ENCODE measurements at places on chromosomes 7 and 10. TPM values are rescaled to one million over a fixed set of nuclear protein-coding genes. Genes with fewer than 3 reads are reported as not detected.
A peak's percentile ranks its signal among the peaks of the same experiment; 100 is the strongest.

Gene TFPI2
- 40.5 TPM for total RNA-seq

DNA sequence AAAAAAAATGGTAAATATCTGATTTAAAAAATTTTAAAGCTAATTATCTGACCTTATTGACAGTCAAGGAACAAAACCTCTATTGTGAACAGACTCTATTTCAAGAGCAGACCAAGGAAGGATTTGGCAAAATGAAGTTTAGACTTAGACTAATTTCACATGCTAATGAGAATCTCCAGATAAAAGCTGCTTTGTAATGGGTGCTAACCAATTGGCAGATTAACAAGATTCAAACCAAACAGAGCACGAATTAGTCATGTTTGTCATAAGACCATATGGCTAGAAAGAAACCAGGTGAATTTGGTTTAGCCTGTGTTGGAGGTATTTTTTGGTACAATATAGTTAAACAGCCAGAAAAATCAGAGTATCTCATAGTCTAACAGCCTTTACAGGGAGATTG lies 429.1 kb upstream of the NFE2L3 start:
- DNase-seq, result no peak

- DNase-seq, result no peak
These were observed 435.9 kb upstream of the PHF14 start for GRCh38 chr7:10537764-10538163.

Gene RTKN2
- 5.2 TPM for total RNA-seq

Gene TMEM184A
- 1.5 TPM for total RNA-seq

Gene LIPK
- not detected for total RNA-seq

Gene MNX1
- total RNA-seq, result not detected

DNA sequence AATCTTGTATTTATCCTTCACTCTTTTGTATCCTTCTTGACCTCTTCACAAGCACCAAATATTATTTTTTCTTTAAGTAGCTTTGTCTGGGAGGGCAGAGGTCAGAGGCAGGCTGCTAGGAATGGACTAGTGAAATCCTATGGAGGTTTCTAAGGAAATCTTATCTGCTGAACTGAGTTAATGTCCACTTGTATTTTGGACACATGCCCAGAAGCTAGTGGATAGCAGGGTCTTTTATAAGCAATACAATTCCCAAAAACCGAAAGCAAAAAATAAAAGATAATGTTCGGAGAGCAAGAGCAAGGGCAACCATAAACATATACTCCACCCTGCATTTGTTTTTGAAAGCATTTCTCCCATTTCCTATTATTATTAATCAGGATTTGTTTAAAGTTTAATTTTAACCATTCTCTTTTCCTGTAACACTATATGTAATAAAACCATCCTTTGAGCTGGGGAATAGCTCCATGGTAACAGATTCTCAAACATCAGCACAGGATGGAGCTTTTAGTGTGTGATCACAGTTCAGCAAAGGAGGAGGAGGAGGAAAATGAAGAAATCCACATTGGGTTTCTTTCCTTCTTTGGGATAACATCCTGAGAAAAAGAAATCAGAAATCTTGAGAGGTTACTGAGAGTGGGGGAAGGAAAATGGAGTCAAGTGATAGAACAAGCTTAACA lies 328.2 kb upstream of the LRRN3 start:
- no peak for DNase-seq

DNA sequence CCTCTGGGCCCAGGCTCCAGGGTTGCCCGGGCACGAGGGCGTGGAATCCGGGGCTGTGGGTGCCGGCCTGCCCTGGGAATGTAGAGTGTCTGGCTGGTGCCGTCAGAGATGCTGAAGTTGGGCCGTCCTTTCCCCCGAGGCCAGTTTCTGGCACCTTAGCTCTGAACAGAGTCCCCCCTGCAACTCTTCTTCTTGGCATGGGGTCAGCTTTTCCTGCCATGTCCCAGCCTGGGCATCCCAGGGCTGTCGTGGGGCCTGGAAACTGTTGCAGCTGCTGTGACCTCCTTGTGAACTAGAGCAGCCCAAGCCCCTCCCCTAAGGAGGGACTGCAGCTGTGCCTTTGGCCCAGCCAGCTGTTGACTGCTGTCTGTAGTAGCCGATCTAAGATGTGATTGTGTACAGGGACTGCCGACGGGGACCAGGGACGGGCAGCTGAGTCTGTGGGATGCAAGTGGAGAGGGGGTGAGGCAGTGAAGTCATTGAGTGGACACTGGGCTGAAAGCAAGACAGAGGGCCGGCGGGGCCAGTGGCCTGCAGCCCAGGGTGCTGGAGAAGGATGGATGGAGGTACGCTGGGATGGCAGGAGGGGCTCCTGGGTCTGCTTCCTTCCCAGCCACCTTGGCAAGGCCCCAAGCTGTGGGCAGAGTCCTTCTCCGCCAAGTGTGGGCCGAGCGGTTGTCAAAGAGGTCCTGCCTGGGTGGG lies 35.8 kb downstream of the GBX1 start:
- DNase-seq, result no peak

- no peak for DNase-seq
These were observed 955.5 kb upstream of the AUTS2 start for GRCh38 chr7:68642727-68643126.

DNA sequence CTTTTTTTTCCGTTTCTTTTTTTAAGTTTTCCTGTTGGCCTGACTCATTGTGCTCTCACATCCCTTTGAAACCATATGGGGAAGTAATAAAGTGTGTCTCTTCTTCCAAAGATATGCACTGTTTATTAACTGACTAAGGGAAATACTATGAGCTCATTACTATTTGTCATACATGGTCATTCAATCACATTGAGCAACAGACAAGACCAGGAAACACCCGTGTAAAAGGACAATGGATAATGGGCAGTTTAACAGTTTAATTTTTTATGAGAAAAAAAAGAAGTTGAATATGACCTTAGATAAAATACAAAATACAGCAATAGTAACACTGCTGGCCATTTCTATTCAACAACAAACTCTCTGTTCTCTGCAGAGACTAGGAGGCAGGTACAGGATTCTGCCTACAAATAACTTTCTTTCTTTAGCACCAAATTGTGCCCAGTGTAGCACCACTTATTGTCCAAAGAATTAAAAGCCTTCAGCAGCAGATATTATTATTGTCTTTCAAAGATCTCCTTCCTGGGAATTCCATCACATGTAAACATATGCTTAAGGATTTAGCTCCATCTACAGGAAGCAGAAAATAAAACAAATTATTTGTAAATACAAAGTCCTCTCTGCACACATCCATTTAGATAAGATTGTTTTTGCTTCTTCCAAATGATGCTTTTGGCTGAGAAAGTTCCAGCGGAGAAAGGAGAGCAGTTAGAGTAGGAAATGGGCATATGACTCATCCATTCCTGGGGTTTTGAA lies 55.0 kb upstream of the AKR1E2 start:
- peak; percentile 97 for DNase-seq

DNA sequence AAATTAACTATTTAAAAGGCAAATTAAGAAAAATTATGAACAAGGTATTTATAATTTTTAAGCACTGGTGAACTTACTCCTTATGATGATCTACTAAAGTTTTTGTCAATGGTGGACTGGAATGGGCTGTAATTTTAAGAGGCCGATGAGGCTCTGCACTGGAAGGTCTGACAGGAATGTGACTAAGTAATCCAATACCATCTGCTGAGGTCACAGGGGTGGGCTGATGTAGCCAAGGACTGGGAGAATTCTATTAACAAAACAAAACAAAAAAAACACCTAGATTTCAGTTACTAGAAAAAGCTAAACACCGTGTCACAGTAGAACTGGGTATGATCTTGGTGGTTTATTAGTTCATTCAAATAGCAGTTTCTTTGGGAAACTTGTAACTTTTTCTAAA lies 75.9 kb downstream of the NRBF2 start:
- peak; percentile 13 for DNase-seq

Gene BLOC1S2
- 50.2 TPM for total RNA-seq

- DNase-seq, result no peak
These were observed 186.4 kb downstream of the POLR1F start for GRCh38 chr7:19522486-19522885.

- DNase-seq, result no peak
These were observed 618.6 kb downstream of the ZWINT start for GRCh38 chr10:55742487-55742886.

DNA sequence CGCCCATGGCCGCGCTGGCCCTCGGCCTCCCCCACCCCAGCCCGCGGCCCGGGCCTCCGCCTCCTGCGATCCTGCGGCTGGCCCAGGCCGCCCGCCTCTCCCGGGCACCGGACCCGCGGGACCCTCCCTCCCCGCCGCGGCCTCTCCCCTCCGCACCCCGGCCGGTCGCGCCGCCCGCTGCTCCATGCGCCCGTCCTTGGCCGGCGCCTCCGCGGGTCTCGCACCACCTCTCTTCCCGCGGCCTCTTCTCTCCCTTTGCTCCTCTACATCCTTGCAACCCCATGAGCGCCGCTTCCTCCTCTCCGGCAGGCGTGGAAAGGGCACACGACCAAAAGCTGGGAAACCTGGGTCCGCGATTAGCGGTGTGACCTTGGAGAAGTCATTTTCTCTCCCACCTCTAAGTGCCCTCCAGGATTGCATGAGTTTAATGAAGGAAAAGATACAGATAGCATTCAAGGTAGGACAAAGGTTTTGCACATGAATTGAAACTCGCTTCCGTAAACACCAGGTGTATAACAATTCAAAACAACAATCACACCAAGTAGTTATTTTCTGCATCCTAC lies 448 bp upstream of the SRPK2 start:
- DNase-seq, result peak; percentile 56

- DNase-seq, result peak; percentile 8
These were observed 837.8 kb upstream of the LRRN3 start for GRCh38 chr7:110253093-110253492.

DNA sequence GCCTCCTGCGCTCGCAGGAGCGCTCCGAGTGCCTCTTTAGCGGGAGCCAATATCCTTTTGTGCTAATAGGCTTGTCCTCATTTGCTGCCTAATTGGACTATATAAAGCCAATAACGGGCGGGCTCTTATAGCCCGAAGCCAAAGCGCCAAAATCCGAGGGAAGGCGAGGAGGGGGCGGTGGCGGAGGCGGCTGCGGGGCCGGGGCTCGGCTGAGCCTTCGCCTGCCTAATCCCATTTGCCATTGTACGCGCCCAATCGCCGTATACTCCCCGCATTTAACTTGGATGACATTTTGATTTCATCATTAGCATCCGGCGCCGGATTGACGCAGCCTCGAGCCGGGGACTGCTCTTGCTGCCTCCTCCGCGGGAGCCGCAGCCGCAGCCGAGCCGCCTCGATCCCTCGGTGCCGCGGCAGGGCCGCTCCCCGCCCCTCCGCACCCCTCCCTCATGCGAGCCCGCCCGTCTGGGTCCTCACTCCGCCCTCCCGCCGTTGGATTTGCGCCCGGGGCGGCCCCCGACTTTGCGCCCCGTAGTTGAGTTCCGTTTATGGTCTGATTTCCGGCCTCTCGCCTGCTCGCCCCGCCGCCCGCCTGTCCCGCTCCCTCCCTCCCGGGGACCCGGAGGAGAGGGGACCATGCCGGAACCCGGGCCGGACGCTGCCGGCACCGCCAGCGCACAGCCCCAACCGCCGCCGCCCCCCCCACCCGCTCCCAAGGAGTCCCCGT lies at the start of gene HMX3:
TSS of gene HMX3 (plus strand) at position 556 of the 727 bp plus-strand sequence. CDS start at position 637, 81 bp downstream.
- no peak for DNase-seq

GRCh38 chr7:35722054-35722849 lies 27.3 kb upstream of the HERPUD2 start:
- DNase-seq, result no peak

DNA sequence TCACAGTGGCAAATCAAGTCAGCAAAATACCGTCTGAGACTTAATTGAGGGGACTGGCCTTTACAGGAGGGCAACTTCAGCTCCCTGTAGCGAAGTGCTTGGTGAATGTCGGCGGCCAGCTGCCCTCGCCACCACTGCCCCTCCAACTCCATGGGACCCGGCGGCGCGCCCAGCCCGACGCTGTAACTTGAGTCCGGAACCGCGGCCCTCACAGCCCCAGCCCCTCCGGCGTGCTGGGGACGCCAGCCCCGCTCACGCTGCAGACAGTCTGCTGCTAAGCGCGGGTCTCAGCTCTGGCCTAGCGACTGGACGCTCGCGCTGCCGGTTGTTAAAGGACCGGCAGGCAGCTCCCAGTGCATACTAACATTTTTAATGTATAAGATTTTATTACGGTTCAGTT lies 113.4 kb upstream of the NUPR2 start:
- DNase-seq, result no peak

- DNase-seq, result no peak
These were observed 226.4 kb downstream of the MAD1L1 start for GRCh38 chr7:2006231-2006771.

GRCh38 chr7:40978047-40978446 lies 724.8 kb downstream of the INHBA start:
- DNase-seq, result no peak

GRCh38 chr7:93651603-93652159 lies 77.2 kb upstream of the CALCR start:
- no peak for DNase-seq

- no peak for DNase-seq
These were observed 142.2 kb upstream of the TMEM196 start for GRCh38 chr7:19915596-19915995.

DNA sequence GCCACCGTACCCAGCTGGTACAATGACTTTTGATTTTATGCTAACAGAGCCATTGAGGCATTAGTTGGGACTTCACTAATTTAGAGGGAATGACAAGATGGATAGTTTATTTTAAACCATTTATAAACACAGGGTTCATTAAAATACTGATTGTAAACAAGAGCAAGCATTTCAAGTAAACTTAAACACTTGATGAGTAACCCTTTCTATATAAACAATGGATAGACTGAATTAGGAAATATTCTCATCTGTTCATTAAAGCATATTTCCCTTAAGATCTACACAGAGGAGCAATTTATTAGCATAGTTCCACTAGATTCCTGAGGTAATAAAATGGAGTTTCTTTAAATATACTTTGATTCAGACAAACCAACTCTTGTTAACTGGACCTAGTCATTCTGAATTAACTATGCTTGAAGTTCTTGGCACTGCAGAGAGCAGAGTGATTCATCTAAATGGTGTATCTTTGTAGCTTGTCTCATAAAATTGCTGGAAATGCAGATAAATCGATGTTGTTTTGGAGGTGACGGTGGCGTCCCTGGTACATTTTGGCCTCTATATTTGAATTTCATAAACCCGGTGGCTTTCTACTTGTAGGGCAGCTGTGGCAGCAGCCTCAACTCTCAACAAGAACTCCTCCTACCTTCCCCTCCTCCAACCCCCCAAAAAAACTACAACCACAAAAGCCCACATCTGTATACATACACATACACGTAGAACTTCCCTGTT lies 15.4 kb upstream of the VDAC2 start:
- DNase-seq, result peak; percentile 94

Gene CALHM1
- not detected for total RNA-seq

DNA sequence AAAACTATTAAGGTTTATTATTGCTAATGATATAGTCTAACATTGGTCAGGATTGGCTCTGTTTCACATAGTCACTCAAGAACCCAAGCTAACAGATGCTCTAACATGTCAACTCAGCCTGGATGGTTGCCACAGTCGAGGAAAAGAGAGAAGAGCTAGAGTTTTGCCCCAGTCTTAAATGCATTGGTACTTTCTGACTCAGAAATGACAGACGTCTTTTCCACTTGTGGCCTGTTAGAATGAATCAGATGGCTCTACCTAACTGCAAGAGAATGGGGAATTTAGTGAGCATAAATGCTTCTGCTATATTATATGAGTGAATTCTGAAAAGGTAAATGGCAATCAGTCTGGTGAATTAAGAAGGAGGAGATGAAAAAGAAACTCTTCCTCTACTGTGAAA lies 13.9 kb downstream of the HECTD2 start:
- DNase-seq, result peak; percentile 3

Gene PNLIPRP2
- total RNA-seq, result not detected

Gene GIMAP8
- not detected for total RNA-seq

Gene NRCAM
- total RNA-seq, result 0.71 TPM

Measured in HFFc6 (cell line).